ENCODE measurements at places on chromosomes 7 and 10.

GRCh38 chr10:70729763-70730357 lies 55.3 kb downstream of the TBATA start:
- no peak for DNase-seq

DNA sequence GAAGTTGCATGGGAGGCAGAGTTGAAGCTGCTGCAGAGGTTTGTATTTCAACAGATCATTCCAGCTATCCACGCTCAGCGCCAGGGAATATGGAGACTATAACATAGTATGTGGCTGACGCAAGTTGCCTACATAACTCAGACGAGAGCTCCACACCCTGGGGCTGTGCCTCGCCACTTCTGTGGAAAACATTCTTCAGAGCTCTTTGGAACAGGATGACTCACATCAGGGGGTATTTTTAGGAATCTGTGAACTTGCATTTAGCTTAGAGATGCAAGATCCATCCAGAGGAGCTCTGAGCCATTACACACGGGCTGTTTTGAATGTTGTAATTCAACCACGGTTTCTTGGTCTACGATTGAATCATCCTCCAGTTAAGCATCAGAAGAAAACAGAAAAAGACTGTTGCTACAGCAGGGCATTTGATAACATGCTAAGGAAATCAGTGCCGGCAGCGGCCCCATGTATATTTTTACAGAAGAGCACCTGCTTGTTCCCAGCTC lies 481.5 kb upstream of the AKR1E2 start:
- DNase-seq: no peak

- no peak for DNase-seq
These were observed 50.8 kb downstream of the BUB3 start for GRCh38 chr10:123205041-123205440.

DNA sequence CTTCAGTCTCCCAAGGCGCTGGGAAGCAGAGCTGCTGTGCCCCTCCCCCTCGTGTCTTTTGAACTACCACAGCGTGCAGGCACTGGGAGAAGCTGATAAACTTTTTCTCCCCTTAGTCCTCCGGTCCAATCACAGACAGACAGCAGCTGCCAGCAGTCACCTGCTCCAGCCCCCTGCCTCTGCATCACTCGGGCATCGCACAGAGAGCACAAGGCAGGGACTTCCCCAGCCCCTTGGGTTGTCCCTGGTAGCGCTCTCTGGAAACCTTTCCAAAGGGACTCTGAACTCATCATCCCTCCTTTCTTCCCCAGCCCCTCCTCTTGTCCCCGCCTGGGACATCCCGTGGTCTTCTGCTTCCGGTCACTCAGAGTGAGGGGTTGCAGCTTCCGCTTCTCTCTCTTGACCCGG lies 1.4 kb upstream of the NEUROG3 start:
- no peak for DNase-seq

DNA sequence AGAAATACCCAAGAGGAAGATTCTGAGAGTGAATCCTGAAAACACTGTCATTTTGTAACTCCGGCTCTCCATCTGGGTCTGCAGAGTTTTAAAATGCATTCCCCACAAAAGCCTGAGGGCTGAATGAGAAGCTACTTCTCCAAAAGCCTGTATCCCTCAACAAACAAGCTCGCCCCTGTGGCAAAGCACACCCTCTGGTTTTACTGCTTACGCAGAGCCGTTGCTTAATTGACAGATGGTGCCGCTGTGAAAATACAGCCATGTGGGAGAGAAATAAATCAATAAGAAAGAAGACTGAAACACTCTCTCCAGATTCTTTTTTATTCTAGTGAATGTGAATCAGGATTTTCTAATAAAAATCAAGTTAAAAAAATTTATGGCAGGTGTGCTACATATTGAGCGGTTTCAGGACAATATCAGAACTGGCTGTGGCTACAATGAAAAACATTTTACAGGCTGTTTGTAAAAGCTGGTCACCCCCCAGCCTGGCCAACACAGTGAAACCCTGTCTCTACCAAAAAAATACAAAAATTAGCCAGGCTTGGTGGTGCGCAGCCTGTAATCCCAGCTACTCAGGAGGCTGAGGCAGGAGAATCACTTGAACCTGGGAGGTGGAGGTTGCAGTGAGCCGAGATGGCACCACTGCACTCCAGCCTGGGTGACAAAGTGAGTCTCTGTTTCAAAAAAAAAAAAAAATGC lies 32.5 kb downstream of the C7orf33 start:
- DNase-seq: no peak

GRCh38 chr10:117928281-117928680 lies 118.5 kb downstream of the RAB11FIP2 start:
- no peak for DNase-seq

GRCh38 chr10:25692761-25693160 lies 241.3 kb upstream of the MYO3A start:
- no peak for DNase-seq

DNA sequence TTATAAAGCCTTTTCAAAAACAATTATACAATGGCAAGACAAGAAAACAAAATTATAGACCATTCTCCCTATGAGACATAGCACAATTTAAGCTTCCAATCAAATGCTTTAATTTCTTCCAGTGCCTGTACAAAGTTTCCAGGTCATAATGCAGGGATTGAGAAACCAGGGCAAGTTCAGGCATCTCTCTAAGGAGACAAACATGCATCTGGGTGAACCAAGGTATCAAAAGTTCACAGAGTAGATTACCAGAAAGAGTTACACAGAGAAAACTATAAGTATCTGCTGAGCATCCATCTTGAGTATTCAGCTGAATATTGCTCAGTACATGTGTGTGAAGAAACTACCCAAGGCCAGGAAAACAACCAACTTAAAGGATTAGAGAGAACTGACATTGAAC lies 89.1 kb downstream of the COL28A1 start:
- no peak for DNase-seq

GRCh38 chr10:129954492-129955315 lies 9.4 kb downstream of the EBF3 start:
- no peak for DNase-seq

GRCh38 chr7:30596014-30596641 lies 1.4 kb downstream of the GARS1 start:
- DNase-seq: peak; percentile 30

- no peak for DNase-seq
These were observed 402.0 kb upstream of the ZWINT start for GRCh38 chr10:56763090-56763489.

DNA sequence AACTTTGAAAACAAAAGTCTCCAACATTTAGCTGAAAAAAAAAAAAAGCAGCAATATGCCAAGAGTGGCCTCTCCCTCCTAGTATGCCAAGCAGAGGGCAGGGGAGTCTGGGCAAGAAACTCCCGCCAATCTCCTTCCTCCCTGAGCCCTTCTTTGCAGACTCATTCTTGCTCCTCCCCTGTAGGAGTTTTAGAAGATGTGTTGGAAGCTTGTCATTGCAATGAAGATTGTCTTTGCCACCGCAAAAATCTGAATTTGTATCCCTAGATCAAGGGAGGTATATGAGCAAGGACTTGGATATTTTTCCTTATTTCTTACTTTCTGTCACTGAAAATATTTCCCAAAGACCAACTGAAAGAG lies 2.6 kb upstream of the TNS3 start:
- DNase-seq: no peak

DNA sequence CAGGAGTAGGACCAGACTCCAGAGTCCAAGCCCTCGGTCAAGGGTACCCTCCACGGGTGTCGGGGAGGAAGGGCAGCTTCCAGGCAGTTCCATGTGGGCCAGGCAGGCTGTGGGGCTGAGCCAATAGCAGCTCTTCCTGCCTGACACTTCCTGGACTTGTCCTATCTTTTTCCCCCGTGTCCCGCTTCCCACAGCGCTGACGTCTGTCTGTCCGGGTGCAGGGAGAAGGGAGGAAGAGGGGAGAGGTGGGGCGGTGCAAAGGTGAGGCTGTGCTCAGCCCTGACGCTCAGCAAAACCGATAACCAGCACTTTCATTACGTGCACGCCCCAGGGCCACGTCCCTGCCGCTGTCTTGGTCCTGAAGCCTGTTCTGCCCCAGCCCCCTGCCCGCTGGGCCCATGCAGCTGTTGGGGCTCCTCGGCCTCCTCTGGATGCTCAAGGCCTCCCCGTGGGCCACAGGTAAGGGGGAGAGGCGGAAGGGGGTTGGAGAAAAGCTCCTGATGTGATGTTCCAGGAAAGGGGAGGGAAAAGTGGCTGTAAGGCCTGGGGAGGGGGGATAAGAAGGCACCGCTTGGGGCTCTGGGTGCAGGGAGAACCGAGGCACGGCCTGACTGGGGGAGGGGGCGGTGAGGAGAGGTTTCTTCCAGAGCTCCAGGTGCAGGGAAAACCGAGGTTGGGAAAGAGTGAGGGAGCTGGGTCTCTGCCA lies at the start of gene MUC3A:
TSS of gene MUC3A (plus strand) at position 308 of the 706 bp plus-strand sequence. CDS start at position 399, 91 bp downstream.
- DNase-seq: no peak

- peak; percentile 45 for DNase-seq
These were observed 44.5 kb downstream of the STARD3NL start for GRCh38 chr7:38222481-38223096.

GRCh38 chr7:148382596-148382995 lies 208.0 kb upstream of the C7orf33 start:
- DNase-seq: no peak

DNA sequence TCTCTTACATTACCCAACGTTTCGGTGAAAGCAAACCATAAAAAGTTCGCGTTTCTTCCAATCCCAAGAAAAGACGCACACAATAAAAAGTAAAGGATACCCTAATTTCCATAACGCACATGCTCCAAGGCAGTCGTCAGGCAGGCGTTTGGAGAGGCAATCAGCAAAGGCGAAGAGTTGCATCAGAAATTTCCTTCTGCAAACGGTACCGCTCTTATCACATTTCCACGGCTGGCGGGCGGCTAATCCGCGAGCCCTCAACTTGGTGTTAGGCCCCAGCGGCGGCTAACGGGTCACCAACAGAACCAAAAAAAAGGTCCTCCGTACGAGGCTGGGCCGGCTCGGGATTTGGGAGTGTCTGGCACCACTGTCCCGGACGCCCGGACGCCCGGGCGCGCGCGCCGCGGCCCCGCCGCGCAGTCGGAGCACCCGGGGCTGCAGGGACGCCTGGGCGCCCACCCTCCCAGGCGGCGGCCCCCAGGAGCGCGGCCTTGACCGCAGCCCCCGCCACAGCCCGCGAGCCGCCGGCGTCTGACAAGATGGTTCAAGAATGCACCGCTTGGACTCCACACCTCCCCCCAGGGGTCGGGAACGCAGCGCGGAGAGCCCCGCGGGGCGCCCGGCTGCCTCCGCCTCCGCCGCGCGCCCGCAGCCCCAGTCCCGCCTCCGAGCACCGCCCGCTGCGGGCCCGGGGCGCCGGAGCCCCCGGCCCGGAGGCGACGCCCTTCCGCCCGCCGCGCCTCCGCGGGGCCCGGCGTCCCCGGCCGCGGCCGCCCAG lies 9.8 kb upstream of the GRB10 start:
- no peak for DNase-seq

DNA sequence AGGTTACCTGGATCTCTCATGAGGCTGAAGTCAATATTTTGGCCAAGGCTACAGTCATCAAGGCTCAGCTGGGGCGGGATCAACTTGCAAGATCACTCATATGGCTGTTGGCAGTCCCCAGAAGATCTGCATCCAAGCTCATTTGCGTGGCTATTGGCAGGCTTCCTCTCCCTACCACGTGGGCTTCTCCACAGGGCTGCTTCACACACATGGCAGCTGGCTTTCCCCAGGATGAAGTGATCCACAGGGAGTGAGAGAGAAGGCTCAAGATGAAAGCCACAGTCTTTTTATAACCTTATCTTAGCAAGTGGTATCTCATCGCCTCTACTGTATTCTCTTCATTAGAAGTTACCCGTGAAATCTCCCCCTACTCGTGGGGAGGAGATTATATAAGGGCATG lies 167.4 kb downstream of the TMEM26 start:
- DNase-seq: no peak

DNA sequence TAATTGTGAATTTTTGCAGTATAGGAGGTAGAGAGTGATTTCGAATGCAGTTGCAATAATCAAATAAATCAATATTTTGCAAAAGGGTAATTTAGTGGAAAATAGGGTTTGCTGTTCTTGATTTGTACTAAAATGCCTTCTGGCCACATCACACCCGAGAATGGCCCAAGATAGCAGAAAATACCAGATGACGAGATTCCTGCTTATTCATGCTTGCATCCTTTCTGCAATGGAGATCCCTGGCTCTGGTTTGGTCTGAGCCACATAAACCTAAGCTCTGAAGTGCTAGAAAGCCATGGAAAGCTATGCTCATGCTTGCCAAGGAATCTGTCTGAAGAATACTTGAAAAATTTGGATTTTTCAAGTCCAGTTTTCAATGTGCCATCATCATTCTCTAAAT lies 634.2 kb upstream of the COBL start:
- DNase-seq: no peak

- DNase-seq: peak; percentile 60
These were observed at the start of gene IGF2BP3 for GRCh38 chr7:23470330-23471105. Gene IGF2BP3 (minus strand): TSS chr7:23470491. CDS start chr7:23470110, 381 bp downstream.

DNA sequence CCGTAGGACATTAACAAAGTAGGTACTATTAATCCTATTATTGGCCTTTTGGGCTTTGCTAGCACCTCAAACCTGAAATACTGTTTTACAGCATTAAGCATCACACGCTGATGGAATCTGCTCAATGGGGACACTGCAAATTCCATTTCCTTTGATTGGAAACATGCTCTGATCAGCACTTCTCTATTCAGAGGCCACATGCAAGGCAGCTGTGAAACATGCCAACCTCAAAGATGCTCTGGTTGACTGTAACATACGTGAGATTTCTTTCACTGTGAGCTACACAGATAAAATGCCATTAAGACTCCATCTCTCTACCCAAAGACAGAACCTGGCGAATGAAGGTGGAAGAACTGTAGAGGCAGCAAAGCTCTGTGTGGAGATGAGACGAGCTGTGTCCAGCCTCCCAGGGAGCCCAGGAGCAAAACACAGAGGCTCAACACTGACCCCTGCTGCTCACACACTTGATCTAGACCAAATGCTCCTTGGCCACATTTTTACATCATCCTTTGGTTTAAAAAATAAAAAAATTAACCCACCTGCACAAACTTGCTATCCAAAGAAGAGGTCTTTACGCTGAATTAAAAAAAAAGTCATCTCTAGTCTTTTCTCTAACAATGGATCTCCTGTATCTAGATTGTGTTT lies 8.0 kb downstream of the RSU1 start:
- peak; percentile 26 for DNase-seq

- DNase-seq: no peak
These were observed 17.0 kb upstream of the SVIL start for GRCh38 chr10:29651767-29652166.

DNA sequence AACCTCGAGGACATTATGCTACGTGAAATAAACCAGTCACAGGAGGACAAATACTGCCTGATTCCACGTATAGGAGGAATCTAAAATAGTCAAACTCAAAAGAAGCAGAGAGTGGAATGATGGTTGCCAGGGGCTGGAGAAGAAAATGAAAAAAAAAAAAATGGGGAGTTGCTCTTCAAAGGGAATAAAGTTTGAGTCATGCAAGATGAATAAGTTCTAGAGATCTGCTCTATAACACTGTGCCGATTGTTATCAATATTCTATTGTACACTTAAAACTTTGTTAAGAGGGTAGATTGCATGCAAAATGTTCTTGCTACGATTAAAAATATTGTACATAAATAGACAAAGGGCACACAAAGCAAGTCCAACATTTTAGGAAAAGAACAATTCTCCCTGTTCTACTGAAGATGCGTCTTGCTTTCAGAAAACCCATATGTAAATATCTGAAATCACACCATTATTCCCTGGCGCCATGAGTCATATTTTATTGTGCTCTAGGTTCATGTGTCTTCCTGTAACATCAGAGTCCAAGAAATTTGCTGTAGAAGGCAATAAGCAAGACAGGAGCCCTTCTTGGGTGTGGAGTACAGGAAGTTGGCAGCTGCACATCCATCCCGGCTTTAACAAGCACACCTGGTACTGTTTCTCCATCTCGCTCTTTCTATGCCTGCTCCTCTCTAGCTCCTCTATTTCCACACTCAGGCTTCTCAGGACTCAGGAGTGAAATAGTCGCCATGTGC lies 145.9 kb downstream of the GFRA1 start:
- DNase-seq: no peak

GRCh38 chr10:13775786-13776775 lies 189.3 kb downstream of the PRPF18 start:
- no peak for DNase-seq

Data from germinal center (tissue), 1 donor.